ENCODE measurements at places on chromosomes 3 and 15.

- DNase-seq = no peak
Measured at GRCh38 chr3:79246875-79247724, 520.7 kb downstream of the ROBO1 start.

DNA sequence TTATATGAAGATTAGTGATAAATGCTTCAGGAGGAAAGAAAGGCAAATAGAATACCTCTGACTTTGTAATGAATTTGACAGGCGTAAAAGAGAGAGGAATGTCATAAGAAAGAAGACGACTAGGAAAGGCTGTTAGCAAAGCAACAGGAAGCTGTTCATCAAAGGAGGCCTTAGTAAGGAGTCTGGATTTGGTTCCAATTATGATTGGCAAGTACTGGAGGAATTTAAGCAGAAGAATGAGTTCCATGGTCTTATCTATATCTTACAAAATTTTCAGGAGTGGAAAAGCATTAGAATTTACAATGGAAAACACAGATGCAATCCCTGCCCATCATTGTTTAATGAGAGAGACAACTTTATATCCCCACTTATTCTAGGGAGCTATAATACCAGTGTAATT is 13.8 kb downstream of the PLSCR1 start:
- no peak for DNase-seq

DNA sequence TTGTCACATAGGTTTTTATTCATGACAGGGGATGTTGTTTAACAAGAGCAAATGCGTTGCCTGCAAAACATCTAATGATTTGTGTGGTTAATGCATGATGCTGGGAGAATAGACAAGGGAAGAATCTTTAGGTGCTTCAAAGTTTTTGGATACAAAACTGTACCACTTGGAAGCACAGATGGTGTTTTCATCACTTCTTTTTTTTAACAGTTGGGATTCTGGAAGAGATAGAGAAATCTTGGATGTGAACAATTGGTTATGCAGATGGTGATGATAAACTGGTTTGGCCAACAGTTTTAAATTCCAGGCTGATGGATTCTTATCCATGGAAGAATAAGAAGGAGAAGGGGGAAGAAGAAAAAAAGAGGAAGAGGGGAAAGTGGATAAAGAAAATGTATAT is 379.4 kb downstream of the KCNH8 start:
- no peak for DNase-seq

GRCh38 chr3:16605966-16606365 is 743 bp upstream of the DAZL start:
- DNase-seq = no peak

GRCh38 chr3:127221037-127221436 is 28.1 kb downstream of the PRR23E start:
- no peak for DNase-seq

- DNase-seq = no peak
Measured at GRCh38 chr3:58038675-58039292, 30.6 kb downstream of the FLNB start.
